ENCODE measurements at places on chromosomes 5 and 9.

GRCh38 chr9:131776473-131776872 is 36.6 kb upstream of the RAPGEF1 start:
- no peak for DNase-seq

GRCh38 chr5:18105449-18105848 is 471.2 kb downstream of the TAF11L14 start:
- DNase-seq = no peak

- no peak for DNase-seq
Observed at GRCh38 chr5:68924481-68925145, 169.2 kb upstream of the SLC30A5 start.

- DNase-seq = peak; percentile 81
Observed at GRCh38 chr9:114371973-114372917, 15.5 kb downstream of the AKNA start.

DNA sequence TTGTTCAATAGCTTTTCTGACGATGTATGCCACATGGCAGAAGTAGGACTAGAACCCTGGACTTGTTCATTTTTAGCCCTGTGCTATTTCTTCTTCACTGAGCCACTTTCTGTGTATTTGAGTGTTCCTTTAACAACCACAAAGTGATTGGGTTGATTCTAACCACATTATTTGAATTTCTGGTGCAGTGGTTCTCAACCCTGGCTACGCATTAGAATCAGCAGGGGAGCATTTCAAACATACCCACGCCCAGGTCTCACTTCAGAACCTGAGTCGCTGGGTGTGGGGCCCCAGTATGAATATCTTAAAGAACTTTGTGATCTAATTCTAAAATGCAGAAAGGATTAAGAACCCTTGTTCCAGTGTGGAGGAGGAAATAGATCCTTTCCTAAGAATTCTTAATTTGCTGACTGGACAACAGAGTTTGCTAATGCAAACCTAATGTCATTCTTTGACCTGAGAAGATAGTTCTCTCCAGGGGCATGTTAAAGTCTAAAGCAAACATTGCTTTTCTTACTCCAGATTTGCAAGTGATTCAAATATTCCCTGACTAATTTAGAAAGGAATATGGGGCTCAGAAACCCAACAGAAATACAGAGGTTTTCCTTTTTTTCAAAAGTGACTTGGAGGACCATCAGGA is 75.4 kb upstream of the GDNF start:
- no peak for DNase-seq

GRCh38 chr9:36803961-36804360 is 230.1 kb downstream of the PAX5 start:
- DNase-seq = no peak

GRCh38 chr9:126666155-126666803 is 52.6 kb downstream of the LMX1B start:
- DNase-seq = no peak

GRCh38 chr9:123373946-123374345 is 17.9 kb downstream of the CRB2 start:
- no peak for DNase-seq

DNA sequence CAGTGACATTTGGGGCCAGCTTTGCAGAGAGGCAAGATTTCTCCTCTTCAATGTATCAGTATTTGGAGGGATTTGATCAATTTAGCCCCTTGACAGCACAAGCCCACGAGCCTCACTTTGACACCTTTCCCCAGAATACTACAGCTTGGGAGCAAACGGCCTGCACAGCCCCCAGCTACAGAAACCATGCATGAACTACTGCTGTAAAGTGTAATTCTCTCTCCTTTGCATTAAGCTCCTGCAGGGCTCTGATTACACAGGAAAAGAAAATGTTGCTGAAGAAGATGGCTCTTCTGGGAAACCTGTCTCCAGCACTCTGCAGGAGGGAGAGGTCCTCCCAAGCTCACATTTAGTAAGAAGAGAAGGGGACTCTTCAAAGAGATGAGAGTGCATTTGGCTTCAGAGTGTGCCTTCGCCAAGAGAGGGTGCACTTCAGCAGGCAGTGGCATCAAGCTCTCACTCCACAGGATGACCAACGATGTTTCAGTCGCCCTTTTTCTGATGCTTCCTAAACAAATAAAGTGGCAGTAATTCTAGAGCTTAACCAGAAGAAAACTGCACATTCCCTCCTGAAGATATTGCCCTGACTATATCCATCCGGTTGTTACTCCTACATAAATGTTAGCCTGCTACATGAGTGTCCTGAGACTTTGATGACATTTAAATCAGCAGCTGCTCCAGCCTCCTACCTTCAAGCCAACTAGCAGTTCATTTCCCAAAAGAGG is 272.2 kb downstream of the AUH start:
- DNase-seq = peak; percentile 35

- DNase-seq = no peak
Observed at GRCh38 chr9:95061916-95062595, 255.5 kb downstream of the FANCC start.

DNA sequence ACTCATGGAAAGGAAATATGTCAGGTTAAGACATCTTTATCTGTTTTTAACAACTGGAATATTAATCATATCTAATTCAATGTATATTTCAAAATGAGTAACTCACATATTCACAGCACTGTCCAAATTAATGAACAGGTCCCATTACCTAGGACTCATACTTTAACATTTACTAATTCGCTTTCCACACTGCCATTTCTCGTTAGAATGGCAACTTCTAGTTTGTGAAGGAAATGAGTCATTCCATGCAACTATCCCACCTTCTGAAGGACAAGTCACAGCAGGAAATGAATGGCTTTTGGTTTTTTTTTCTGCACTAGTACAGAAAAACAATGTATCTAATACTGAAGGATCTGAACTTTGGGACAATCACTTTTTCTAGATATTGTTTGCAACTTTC is 24.6 kb upstream of the IFNK start:
- no peak for DNase-seq

DNA sequence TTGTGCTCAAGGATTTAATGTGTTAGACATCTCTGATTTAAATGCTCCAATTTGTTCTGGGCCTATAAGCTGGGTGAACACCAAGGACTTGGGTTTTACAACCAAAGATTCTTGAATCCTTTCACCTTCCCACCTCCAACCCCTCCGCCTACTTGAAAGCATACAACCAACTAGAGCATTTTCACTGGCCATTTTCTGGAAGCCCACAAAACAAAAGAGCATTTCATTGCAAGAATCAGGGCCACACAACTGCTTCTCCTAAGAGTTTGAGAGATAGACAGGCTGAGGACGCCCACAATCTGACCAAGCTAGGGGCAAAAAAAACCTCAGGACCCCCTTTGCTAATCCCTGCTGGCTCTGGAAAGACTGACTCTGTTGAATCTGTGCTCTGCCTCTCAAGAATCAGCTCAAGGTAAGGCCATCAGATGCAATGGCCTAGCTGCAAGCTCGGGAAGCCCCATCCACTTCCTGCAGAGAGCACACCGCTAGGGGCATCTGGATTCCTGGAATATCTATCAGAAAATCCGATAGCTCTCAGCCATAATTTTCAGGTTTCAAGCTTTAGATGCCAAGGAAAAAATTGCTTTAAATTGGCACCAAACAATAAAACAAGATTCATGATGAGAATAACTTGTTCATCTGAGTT is 57.7 kb downstream of the RETREG1 start:
- DNase-seq = no peak

All from natural killer cell (primary cell).